HT1080 (cell line): ENCODE measurements at places on chromosomes 7 and 10. TPM values are rescaled to one million over a fixed set of nuclear protein-coding genes. Genes with fewer than 3 reads are reported as not detected.

Gene SEMA3C
- 33.7 and 41.7 TPM in 2 replicates for total RNA-seq

DNA sequence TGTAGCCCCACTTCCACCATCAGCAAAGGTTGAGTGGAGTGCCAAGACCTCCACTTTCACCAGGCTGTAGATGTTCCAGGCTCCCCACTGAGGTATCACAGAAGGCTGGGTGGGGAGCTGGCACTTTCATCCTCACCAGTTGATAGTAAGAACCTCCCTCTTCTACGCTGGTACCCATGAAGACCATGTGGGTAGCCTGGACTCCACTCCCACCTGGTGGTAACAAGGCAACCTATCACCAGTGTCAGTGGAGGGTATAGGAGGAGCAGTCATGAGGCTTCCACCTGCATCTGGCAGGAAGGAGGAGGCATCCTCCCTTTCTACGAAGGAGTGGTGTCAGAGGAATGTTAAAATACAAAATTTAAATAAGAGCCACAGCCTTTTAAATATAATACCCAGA, 4.4 kb downstream of the SMIM30 start:
- no peak for DNase-seq

GRCh38 chr7:25091779-25092178, 33.3 kb downstream of the CYCS start:
- DNase-seq, result no peak

Gene SPDYE5
- total RNA-seq, result not detected in 2 replicates

DNA sequence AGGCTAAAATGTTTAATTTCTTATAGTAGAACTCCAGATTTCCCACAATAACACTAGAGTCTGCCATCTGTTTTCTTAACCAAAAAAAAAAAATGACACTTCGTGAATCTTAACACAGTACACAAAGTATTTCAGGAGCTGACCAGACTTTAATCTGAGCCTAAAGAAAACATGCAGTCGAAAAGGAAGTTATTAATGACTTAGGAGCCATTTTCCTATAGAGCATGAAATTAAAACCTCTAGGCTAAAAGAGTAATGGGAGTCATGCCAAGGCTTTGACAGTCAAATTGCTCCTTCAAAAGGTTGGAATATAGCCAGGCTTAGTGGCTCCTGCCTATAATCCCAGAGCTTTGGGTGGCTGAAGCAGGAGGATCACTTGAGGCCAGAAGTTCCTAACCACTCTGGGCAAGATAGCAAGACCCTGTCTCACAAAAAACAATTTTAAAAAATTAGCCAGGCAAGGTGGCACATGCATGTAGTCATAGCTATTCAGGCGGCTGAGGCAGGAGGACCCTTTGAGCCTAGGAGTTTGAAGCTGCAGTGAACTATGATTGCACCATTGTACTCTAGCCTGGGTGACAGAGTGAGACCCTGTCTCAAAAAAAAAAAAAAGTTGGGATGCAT, 13.6 kb downstream of the MICU1 start:
- no peak for DNase-seq

Gene OPN1SW
- not detected in 2 replicates for total RNA-seq

DNA sequence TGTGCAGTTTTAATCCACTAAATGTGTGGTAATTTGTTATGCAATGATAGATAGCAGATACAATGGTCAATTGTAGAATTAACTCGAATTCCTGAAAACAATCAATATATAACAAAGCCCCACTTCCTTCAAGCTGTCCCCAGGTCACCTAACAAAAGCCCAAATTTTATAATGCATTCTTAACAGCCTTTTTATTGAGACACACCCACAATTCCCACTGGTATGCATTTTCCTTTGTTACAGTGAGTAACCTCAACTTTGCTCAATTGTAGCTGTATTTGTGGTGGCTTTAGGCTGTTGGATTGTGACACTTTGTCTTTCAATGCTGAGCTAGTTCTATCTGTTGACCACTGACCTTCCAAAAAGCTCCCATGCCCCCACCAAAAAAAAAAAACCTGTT, 279.8 kb upstream of the CACNA2D1 start:
- no peak for DNase-seq

DNA sequence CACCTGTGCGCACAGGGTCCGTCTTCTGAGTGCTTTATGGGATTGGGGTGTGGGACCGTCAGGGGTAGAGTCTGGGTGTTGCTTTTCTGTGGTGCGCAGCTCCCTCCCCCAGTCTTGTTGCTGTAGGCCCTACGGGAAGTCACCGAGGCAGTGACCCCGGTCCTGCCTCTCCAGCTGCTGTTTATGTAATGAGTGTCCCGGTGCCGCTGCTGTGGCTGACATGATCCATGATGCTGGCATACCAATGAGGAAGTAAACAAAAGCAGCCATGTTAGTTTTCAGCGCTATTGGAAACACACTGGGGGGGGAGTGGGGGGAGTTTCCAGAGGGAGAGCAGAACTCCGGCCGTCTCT, 1.1 kb downstream of the TRIM8 start:
- DNase-seq, result peak; percentile 62

DNA sequence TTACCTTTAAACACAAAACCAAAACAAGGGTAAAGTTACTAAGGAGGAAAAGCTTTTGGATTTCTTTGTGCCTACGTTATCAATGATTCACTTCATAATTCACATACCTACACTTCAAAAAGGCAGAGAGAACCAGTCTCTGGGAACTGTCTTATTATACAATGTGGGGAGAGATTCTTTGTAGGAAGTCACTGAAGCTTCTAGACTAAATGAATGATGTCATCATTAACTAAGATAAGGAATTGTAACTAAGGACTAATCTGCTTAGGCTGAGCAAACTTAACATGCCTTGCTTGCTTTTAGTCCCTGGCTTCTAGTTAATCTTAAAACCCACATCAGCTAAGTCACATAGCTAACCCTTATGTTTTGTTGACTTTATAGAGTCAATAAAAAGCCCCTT, 771.2 kb downstream of the NXPH1 start:
- no peak for DNase-seq

DNA sequence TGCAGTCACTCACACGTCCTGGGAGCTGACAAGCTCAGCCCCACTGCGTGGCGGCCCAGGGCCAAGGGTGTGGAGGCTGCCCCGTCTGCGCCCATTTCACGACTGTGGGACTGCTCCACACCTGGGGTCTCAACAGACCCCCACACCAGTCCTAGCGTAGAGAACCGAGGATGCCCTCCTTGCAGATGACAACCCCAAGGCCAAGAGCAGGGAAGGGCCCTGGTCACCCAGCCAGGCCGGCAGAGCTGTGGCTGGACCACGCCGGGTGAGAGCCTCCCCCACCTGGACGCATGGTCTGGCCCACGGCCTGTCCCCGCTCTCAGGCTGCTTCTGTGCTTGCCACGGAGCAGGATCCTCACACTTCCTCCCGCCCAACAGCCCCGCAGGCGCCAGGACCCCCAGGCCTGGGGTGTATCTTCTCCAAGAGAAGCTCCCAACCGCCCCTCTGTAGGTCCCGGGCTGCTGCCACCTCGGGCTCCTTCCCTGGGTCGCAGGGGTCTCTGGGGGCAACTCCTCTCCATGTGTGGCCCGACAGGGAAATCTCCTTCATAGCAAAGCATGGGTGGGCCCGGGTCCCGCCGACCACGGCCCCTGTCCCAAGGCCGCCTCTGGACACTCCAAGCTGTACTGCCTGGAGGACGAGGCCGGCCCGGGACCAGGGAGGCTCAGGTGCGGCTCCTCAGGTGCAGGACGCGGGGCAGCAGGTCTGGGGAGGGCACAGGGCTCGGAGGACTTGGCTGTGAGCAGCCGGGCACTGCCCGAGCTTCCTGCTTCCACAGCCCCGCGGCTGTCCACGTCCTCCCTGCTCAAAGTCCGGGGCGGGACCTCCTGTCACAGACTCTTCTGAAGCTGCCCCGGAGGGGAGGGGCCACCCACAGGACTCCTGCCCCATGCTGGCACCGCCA, 88.8 kb downstream of the FOXL3 start:
- no peak for DNase-seq

GRCh38 chr10:15167411-15168290, 842 bp downstream of the NMT2 start:
- peak; percentile 63 for DNase-seq

Gene ACHE
- 0.27 TPM in 1 of 2 replicates, not detected in the other for total RNA-seq

- no peak for DNase-seq
Measured at GRCh38 chr7:158828133-158829020, 932 bp downstream of the ESYT2 start.

DNA sequence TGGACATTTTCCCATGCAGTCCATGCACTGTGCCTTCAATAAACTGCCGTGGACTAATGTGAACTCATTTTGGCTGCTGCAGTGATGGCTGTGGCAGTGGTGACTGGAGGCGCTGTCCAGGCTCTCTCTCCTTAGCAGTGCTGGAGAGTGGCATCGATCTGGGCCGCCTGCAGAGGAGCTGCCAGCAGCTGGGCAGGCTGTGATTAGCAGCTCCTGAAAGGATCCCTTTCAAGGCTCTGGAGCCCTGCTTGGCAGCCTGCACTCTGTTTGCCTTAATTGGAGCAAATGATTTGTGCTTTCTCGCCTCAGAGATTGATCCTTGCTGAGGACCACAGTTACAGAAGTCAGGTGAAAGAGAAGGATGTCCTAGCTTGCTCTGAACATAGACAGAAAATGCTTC, 130.1 kb upstream of the VWC2 start:
- no peak for DNase-seq
